Stimulated activated CD4-positive, alpha-beta T cell treated with anti-CD3 and anti-CD28 coated beads, Interleukin-2, amount 100 ng/mL, for 24 hours (primary cell): ENCODE measurements at places on chromosomes 1 and 21.
A peak's percentile ranks its signal among the peaks of the same experiment; 100 is the strongest.

- no peak for DNase-seq
These were observed 34.7 kb upstream of the CASZ1 start for GRCh38 chr1:10830961-10831668.

GRCh38 chr1:3714284-3714741 is 37.9 kb upstream of the CCDC27 start:
- DNase-seq, result no peak

DNA sequence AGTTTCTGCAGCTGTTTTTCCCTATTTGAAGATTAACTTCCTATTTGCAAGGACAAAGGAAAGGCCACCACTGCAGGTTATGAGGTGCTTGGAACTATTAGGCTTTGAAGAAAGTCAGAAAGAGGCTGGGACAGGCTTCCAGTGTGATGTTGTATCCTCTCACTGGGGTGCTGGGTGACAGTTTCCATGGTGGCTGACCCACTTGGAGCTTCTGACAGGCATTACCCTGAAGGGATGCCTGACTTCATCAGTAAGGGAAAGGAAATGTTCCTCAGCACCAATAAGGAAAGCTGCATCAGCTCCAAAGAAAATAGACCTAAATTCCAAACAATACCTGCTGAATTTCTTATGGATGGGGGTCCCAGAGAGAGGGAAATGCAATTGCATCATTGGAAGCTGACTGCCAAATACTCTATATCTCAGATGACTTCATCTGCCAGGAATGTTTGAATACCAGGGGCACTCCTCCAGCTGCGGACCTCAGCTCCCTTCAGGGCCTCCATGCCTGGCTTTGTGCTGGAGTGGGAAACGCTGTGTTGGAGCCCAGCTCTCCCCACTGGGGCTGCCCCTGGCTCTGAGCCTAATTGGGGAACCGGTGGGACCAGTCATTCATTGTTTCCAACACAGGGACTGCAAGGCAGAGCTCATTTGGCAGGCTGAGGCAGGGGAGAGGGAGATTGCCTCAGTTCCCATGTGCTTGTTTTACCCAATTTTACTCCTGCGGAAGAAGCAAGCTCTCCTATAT is 76.6 kb downstream of the RGL1 start:
- DNase-seq, result no peak

- no peak for DNase-seq
These were observed 31.8 kb downstream of the RUNX1 start for GRCh38 chr21:35017256-35017655.

DNA sequence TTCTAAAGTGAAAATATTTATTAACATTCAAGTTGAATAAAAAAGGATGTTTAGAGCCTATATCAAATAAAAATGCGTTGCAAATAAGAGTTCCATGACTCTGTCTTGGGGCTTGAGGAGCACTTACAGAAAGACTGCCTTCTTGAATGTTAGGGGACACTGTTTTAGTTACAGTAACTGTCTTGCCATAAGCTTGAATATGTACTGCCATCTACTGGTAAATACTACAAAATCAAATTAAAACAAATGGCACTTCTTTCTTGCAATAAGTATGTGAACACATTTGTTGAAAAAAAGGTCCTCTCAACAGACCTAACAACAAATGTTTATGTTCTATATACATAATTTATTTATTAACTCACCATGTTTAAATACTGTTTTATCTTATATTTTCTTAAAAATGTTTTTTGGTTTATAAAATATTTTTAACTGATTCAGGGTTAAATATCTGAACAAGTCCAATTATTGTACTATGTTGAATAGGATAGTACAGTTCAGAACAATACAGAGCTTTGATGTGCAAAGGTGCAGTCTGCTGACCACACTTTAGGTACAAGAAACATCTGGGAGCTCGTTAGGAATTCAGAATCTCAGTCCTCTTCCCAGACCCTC is 199.5 kb downstream of the LRRIQ3 start:
- no peak for DNase-seq

- DNase-seq, result no peak
These were observed 48.1 kb upstream of the COL18A1 start for GRCh38 chr21:45356653-45357435.

GRCh38 chr1:100950781-100951180 is 54.9 kb downstream of the SLC30A7 start:
- DNase-seq, result no peak

- no peak for DNase-seq
These were observed 1.5 kb downstream of the C1orf35 start for GRCh38 chr1:228101614-228101993.

GRCh38 chr1:228274452-228275178 is 66.8 kb downstream of the OBSCN start:
- no peak for DNase-seq

DNA sequence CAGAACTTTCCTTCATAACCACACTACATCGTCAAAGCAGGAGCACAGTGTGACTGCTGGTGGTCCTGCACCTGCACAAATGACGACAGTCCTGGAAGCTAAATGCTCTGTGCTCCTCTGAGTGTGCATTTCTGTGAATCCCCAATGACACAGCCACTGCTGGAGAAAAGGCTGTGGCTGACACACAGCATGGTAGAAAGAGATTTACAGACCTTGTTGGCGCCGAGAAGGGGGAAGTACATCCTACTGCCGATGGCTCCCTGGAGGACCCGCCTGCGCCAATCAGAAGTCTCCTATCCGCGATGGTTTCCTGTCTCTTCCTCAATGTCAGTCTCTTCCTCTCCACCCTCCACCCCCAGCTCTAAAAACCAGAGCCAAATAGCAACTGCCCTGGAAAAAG is 115.4 kb upstream of the RAB4A start:
- DNase-seq, result peak; percentile 39

DNA sequence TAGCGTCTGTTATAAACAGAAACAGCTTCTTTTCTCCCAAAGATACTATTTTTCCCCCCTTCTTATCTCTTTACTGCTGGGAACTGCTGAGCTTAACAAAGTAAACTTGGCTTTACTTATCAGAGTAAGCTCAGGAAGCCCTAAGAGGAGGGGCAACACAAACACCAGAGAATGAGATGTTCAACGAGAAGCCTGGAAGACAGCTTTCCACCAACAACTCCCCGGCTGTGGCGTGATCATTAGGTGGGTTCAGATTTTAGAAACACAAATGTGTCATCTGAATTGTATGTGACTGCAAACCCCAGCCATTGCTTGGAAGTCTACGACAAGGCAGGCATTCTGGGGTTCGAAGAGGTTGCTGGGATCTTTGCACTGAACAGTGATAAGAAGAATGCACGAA is 181.2 kb upstream of the ESRRG start:
- no peak for DNase-seq

- no peak for DNase-seq
These were observed 318.8 kb upstream of the NRIP1 start for GRCh38 chr21:15383588-15383987.

- DNase-seq, result no peak
These were observed 10.4 kb downstream of the CAMTA1 start for GRCh38 chr1:6795661-6796060.

DNA sequence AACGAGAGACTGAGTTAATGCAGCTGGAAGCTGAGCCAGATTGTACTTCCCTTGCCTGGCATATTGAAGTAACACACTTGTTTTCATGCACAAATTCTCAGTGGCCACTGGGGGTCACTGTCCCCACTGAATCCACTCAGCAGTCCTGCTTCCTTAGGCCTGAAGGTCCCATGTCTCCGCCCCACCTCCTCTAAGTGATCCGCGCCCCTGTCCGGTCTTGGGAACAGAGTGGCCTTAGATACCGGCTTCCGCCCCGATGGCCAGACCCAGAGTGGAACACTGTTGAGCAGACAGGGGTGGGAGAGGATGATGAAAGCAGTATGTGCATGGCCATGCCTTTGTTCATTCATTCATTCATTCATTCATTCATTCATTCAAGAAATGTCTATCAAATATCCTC is 34.8 kb downstream of the CHAF1B start:
- DNase-seq, result peak; percentile 56

GRCh38 chr1:1216770-1217620 is 3.0 kb upstream of the TNFRSF4 start:
- DNase-seq, result peak; percentile 59

- DNase-seq, result no peak
These were observed 8.7 kb downstream of the RUNX3 start for GRCh38 chr1:24921412-24921811.

- DNase-seq, result no peak
These were observed 169.1 kb downstream of the TRIM33 start for GRCh38 chr1:114341856-114342255.

GRCh38 chr21:14557413-14557812 is 11.3 kb upstream of the SAMSN1 start:
- DNase-seq, result no peak

- no peak for DNase-seq
These were observed 66.6 kb downstream of the PIK3CD start for GRCh38 chr1:9718006-9718680.

- no peak for DNase-seq
These were observed 56.0 kb upstream of the C1orf21 start for GRCh38 chr1:184330875-184331274.

GRCh38 chr1:57872913-57873312 is 449.1 kb upstream of the DAB1 start:
- no peak for DNase-seq

DNA sequence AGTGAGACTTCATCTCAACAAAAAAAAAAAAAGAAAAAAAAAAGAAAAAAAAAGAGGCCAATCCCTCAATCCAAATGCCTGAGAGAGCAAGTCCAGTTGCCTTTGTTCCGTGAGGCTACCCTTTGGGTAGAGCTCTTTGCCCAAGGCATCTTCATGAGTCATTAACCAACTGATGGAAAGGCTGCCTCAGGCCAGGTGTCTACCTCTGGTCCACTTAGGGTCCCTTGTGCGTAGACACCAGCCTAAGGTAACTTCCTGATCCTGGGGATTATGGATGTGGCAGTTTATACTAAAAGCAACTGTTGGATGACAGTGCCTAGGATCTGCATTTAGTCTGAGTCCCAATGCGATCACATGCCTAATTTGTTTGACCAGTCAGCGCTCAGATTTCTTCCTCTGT is 20.7 kb upstream of the ZNF326 start:
- DNase-seq, result no peak

DNA sequence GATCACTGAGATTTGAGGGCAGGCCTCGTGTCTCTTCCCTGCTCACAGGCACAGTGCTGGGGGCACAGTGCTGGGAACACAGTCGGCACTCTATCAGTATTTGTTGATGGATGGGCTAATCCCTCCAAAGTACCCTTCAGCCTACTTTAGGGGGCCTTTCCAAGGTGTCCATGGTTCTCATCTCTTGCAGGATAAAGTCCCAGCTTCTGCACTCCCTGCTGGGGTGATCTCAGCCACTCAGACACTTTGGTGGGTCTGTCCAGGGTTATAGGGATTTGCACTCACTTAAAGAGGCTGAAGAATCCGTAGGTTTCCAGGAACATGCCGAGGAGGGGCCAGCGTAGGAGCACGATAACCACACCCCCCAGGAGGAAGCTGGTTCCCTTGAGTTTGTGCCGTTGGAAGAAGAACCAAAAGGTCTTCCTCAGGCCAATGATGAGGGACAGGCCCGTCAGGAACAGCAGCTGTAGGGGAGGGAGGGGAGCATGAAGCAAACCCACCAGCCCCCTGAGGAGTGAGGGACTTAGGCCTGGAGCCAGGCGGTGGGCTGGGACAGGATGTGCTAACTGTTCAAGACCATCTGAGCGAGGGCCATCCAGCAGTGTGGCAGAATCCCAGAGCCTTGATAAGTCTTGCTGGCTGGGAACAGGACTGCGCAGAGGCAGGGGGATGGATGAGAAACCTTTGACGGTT is 5.2 kb upstream of the KISS1 start:
- DNase-seq, result no peak

GRCh38 chr1:175373786-175374623 is 181.4 kb upstream of the KIAA0040 start:
- DNase-seq, result peak; percentile 30

GRCh38 chr1:43358121-43358745 is 548 bp upstream of the CDC20 start:
- no peak for DNase-seq

DNA sequence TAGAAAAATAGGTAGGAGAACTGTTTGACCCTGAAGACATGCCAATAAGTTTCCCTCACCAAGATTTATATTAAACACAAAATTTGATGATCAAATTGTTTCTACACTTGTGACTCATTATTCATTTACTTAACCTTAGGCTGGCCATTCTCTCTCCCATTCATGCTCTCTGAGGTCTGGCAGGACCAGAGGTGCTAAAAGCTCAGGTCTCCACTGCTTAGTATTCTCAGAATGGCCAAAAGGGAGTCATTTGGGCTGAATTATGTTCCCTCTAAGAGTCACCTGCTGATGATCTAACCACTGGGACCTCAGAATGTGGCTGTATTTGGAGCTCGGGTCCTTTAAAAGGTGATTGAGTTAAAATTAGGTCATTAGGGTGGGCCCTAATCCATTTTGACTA is 47.1 kb upstream of the ATP1B1 start:
- no peak for DNase-seq

- no peak for DNase-seq
These were observed 72.6 kb downstream of the TENT5C start for GRCh38 chr1:117678246-117678977.

- no peak for DNase-seq
These were observed 620.6 kb upstream of the CAMK1G start for GRCh38 chr1:208962867-208963266.

DNA sequence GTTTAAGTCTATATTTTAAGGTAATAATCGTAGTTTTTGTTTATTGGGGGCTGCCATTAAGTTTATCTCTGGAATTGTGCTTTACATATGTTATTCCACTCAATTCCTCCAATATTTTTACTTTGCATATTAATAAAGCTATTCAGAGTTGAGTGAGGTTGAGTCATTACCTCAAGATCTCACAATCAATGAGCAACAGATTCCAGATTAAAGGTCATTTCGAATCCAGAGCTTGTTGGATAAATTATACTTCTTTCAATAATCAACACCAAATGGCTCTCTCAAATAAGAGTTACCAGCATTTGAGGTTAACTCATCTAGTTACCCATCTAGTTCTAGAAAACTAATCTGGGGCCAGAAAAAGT is 16.7 kb downstream of the RGS4 start:
- DNase-seq, result no peak

GRCh38 chr21:39232861-39233291 is 49.6 kb upstream of the PSMG1 start:
- DNase-seq, result no peak

- no peak for DNase-seq
These were observed 99.5 kb upstream of the GJB5 start for GRCh38 chr1:34655206-34655874.

DNA sequence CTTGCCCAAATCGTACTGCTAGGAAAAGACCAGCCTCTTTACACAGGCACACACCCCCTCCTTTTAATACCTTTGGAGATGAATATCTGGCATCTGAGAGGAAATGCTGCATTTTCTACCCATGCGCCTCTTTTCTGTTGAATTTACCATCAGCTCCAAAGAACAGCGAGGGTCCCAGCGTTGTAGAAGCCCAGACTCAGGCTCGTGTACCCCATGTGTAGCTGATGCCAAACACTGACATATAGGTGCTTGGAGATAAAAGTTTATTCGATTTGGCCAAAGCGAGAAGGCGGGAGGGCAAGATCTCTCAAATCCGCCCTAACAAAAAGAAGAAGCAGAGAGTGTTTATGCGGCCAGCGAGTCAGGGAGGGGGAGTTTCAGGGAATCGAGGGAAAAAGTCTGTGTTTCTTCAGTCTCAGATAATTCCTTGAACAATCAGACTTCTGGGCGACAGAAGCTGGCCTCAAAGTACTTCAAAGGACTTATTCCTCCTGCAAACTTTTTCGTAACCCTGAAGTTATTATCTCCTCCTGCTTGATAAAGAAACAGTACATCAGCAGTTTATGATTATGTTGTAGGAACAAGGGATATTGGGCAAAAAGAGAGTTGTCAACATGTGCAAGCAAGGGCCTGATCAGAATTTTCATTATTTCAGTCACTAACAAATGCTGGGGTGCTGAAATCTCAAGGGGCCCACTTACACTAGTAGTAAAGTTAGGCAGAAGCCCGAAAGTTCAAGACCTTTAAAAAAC is 642 bp upstream of the CREG1 start:
- DNase-seq, result no peak
